ENCODE measurements at places on chromosomes 7 and 10.

DNA sequence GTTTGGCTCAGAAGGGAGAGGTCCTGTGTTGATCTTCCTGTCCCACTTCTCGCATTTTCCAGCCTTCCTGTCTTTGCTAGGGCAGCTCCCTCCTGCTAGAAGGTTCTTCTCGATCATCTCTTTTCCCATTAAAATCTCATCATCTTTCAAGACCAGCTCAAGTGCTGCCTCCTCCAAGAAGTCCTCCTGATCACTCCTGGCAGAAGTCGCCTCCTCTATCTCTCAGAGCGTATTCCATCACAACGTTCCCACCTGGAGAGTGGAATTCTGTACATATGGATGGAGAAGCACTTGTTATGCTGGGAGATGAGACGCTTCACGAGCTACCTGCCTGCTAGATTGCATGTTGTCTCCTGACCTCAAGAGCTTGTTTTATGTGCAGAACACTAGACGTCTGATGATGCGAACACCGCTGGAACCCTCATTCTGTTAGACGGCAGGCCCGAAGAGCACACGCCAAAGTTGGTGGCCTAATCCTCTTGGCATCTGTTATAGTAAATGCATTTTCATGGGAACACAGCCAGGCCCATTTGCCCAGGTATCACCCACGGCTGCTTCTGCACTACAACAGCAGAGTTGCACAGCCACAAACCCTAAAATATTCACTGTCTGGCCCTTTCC is 68.0 kb upstream of the INSIG1 start:
- no peak for DNase-seq

DNA sequence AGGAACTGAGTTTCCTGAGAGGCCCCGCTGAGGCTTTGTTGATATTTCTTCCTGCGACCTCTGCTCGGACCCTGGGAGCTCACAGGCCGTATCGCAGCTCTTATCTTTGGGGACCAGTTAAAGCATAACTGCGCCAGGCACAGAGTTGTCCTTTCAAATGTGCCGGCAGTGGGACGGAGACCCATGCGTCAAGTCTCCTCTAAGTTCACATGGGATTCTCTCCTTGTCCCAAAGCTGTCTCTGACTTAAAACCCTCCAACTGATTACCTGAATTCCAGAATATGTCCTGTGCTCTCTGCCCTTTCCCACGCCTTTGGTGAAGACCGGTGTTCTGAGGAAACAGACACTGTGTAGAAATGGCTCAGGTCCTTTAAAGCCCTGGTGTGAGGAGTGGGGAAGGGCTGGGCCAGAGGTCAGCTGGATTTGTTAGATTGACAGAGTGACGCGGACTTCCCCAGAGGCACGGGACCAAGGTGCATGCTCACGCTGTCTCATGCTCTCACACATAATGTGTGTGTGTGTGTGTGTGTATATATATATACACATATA is 169.8 kb downstream of the EGFR start:
- DNase-seq: no peak

- no peak for DNase-seq
Measured at GRCh38 chr7:27242555-27243339, at the start of gene EVX1. TSS of gene EVX1 (plus strand) at chr7:27242802. CDS start at chr7:27243031, 229 bp downstream.

DNA sequence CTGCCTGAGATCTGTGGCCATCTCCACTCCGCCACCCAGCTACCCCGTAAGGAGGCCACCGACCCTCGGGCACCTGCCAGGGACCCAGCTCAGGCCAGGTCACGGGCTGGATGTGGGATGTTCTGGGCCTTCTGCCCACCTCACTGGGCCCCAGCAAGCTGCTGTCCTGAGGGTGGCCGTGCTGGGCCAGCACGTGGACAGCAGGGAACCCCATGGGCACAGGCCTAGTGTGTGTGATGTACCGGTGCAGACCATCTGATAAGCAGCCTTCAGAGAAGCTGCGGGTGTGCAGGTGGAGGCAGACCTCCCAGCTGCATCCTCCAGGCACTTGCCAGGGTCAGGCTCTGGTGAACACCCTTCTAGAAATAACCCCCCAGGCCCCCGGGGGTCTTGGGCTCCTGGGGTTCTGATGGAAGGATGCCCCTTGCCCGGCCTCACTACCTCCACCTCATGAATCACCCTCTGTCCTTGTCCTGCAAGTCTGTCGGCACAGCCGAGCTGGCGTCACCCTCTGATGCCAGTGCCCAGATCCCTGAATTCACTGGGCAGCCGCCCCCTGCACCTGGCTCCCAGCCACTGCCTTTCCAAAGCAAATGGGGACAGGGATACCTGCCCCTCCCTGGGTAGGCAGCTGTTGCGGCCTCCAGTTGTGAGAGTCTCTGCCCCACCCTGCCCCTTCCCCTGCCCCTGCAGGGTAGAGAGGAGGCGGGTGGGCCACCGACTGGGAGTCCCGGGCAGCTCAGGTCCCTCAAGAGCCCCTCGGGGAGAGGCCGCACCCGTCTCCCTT is 139.8 kb downstream of the FAM53B start:
- DNase-seq: no peak

GRCh38 chr10:66365686-66366085 is 560.1 kb upstream of the LRRTM3 start:
- no peak for DNase-seq

- no peak for DNase-seq
Measured at GRCh38 chr10:117092386-117092785, 45.7 kb downstream of the VAX1 start.

GRCh38 chr7:129853661-129854268 is 99.0 kb downstream of the UBE2H start:
- no peak for DNase-seq

GRCh38 chr7:40436710-40437109 is 301.9 kb downstream of the SUGCT start:
- no peak for DNase-seq

- DNase-seq: no peak
Measured at GRCh38 chr7:24133691-24134090, 150.3 kb upstream of the NPY start.

DNA sequence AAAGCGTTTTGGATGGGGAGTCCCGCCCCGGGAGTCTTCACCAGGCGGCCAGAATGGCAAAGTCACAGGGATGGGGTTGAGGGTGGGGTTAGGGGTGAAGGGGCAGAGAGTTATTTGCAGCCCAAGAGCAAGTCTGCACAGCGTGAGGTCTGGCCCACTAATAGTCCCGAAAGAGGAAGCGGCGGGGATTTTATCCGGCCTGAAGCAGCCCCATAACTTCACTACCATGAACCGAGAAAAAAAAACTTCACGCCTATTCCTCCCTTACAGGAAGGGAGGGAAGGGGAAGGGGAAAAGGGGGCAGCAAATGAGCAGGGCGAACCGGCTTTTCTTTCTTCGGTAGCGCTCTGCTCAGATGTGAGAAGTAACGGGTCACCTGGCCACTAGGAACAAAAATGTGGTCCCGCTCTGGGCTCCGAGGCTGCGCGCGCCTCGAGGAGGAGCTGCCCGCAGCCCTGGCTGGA is 712 bp downstream of the ITPRIP start:
- peak; percentile 40 for DNase-seq

GRCh38 chr10:67077376-67077775 is 151.5 kb downstream of the LRRTM3 start:
- no peak for DNase-seq

DNA sequence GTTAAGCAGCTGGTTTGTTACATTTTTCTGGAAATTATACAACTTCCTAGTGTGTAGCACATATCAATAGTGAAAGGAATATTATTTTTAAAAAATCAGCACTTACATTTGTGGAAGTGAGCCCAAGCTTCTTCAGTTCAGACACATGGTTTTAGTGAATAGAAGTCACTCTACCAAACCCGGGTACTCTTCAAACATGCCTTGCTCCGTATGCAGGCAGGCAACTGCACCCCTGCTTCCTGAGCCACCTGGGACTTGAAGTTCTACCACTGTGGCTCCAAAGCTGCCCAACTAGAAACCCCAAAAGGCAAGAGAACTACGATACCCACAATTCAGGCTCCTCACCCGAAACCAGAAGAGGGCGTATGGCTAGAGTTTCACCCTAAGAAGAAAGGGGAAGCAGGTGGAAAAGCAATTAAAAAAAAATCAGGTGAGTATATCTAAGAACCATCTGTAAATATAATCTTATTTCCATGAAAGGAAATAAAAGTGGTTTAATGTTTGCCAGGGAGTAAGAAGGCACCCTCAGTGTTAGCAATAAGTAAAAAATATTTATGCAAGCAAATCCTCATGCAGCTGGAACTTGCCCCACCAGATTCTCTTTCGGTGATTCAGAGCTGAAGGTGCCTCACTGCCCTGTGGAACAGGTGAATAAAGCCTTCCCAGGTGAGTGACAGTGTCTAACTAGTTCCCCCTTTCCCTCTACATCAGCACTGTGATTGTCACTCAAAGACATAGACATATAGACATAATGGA is at the start of gene MACC1:
TSS of gene MACC1 (minus strand) at position 192 of the 756 bp plus-strand sequence. CDS start 55,522 bp downstream, outside the sequence.
- peak; percentile 76 for DNase-seq

- no peak for DNase-seq
Measured at GRCh38 chr10:114431414-114432135, 27.3 kb upstream of the AFAP1L2 start.

GRCh38 chr7:107803009-107803610 is at the start of gene SLC26A3:
TSS of gene SLC26A3 (minus strand) at chr7:107803223. CDS start at chr7:107794509, 8,714 bp downstream.
- no peak for DNase-seq

- DNase-seq: no peak
Measured at GRCh38 chr7:95601316-95601715, 5.0 kb upstream of the PDK4 start.

DNA sequence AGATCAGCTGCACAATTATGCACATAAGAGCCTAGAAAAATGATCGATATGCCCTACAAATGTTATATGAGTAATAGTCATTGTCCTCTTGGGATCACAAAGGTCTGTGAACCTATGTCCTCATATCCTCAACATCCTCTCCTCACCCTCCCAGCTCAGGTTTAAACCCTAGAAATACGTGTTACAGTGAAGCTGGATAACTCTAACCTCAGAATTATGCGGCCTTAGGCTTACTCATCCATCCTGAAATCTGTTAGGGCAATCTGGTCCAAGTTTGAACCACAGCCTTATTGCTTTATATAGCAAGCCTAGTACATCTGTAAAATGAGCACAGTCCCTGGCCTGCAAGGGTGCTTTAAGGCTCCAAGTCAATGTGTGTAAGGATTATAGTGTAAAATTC is 84.2 kb upstream of the FRMD4A start:
- no peak for DNase-seq

DNA sequence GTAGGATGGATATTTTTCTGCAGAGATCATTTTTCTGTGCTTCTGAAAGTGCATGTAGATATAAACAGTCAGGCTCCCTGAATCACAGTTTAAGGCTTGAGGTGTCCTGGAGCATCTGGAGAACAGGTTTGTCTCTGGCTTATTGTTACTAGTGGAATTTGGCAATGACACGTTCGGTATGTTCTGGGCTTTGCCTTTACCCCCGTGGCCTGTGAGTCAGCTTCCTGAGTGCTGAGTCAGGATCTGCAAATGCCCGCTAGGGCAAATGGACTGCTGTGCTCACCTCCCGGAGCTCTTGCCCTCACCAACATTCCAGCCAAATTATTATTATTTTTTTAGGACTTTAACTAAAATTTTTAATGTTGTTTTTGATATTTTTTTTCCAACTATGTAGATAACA is 192.5 kb upstream of the PRSS1 start:
- no peak for DNase-seq

GRCh38 chr7:148180075-148180474 is 410.5 kb upstream of the C7orf33 start:
- DNase-seq: no peak

GRCh38 chr10:82440775-82441174 is 565.8 kb downstream of the NRG3 start:
- no peak for DNase-seq

DNA sequence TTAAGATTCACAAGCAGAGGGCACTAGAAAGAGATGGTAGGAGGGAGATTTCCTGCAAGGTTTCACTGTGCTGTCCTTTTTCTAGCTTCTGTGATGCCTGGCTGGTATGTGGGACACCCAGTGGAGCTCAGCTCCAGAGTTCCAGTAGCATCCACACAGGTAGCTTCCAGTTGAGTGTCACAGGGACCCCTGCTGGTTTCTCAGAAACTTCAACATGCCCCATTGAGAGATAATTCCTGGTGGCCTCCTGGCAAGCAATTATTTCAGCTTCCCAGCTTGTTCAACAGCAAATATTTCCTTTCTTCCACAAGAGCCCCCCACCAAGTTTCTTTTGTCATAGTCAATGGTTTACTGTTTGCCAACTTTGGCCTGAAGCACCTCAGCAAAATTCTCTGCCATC is 858.7 kb downstream of the REEP3 start:
- no peak for DNase-seq

DNA sequence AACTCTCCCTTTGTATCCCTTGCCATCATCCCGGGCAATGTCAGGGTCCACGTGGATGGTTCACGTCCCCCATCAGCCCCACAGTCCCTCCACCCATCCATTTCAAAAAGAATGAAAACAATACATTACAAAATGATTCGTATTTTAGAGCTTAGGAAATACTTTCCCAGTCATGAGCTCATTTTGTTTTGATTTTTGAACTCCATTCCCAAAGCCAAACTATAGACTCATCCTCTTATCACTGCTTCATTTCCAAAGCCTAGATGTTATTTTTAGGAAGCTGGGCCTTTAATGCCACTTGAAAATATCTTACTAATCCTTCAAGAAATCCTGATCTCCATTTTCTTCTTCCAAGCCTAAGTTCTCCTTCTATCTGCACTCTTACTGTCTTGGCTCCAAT is 72.1 kb downstream of the WNT2 start:
- DNase-seq: no peak

DNA sequence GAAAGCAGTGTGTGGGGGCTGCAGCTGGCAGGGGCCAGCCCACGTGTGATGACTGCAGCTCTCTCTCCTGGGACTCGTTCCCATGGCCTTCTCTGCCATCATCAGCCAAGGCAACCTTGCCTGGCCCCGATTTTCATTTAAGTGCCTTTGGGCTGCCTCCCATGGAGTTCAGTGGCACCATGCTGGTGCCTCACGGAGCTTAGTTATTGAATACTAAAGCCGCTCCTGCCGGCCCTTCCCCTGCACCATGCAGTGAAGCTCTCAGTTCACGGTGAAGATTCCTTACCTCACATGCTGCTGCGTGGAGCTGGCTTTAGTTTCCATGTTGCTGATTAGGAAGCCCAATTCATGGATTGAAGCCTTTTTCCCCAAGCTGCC is 141.5 kb upstream of the EEPD1 start:
- no peak for DNase-seq

- DNase-seq: no peak
Measured at GRCh38 chr7:24441314-24442027, 131.8 kb upstream of the PALS2 start.

DNA sequence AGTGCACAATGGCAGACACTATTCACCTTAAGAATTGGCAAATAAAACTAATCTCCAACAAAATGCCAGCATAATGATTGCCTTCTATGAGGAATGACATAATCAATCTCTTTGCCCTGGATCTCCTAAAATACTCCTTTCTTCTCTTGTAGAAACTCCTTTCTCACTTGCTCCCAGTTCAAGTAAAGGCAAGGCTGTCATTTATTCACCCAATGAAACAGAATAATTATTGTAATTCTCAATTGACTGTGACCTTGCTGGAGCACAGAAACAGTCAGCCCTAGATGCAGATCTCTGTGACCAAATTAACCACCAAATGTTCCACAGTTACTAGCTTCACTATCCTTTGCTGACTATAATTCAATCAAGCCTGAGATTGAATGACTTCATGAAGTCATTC is 99.3 kb downstream of the SEMA3C start:
- no peak for DNase-seq

- no peak for DNase-seq
Measured at GRCh38 chr7:2633538-2634266, 1.9 kb downstream of the TTYH3 start.
